ENCODE measurements at places on chromosomes 6 and 20.
A peak's percentile ranks its signal among the peaks of the same experiment; 100 is the strongest.

DNA sequence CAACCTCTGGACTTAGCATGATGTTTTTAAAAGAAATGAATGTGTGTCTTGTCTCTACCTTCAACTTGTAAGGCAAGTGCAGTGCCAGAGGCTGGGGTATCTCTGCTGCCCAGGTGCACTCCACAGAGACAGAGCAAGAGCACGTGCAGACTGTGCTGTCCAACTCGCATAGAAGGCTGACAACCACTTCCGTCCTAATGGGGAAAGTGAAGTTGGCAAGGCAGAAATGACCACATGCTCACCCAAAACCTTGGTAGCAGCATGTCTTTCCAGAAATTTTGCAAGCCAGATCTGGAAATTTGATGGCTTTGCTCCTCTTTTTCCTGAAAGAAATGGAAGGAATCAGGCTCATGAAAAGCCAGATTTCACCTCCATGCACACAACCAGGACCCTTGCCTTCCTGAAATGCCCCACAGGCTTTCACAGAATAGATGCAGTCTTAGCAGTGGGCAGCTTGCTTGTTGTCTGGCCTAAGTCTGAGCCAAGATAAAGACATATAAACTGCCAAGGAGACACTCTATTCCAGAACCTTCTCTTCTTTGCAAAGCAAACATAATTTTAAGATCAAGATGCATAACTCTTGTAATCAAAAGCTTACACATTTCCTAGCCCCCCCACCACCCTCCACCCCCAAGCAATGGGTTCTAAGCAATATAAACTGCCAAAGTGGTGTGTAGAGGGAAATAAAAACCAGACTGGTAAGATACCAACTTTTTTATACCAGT, 26.8 kb downstream of the SLC22A3 start:
- no peak for DNase-seq

DNA sequence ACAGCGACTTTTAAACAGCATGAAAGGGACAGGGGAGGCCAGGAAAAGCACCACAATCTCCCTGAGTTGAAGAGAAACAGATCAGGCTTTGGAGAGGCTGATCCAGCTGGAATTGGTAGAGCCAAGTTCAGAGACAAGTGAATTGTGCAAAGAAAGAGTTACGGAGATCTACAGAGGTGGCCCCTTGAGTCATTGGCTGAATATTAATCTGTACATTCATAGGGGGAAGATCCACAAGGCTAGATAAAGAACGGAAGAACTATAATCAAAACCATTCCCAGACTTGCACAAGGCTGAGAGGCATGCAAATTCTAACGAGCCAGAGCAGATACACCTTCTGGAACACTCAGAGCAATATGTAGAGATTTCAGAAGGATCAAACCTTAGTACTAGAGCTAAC, 14.2 kb upstream of the FOXQ1 start:
- no peak for DNase-seq

GRCh38 chr6:26216886-26217713, 129.9 kb downstream of the HFE start:
- DNase-seq: no peak

DNA sequence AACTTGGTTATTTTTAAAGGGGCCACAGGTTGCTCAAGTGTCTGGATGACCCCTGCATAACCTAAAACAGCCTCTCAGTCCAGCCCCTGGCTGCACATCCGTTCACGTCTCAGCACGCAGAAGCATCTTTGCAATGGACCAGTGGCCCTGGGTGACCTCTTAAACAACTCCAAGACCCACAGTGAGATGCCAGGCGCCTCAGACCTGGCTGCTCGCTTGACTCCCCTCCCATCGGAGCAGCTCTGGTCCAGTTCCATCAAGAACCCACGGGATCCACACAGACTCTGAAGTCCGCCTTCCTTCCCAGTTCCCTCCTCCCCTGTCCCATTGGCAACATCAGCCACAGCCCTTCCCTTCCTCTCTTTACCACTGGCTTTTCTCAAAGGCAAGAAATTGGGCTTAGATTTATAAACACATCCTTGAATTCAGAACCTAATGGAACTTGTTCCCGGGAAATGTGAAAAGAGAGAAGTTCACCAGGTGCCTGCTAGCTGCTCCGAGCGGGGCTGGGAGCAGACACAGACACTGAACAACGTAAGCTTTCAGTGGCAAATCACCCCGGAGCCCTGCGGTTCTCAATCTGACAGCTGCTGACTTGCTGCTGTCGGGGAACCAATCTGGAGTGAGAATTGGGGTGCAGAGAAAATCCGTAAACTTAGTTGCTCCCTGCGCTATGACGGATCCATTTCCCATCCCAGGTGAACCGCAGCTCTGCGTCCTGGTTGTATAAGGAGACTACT, 39.6 kb upstream of the MPC1 start:
- no peak for DNase-seq

- DNase-seq: no peak
Observed at GRCh38 chr6:143236151-143236798, 175.6 kb downstream of the AIG1 start.

DNA sequence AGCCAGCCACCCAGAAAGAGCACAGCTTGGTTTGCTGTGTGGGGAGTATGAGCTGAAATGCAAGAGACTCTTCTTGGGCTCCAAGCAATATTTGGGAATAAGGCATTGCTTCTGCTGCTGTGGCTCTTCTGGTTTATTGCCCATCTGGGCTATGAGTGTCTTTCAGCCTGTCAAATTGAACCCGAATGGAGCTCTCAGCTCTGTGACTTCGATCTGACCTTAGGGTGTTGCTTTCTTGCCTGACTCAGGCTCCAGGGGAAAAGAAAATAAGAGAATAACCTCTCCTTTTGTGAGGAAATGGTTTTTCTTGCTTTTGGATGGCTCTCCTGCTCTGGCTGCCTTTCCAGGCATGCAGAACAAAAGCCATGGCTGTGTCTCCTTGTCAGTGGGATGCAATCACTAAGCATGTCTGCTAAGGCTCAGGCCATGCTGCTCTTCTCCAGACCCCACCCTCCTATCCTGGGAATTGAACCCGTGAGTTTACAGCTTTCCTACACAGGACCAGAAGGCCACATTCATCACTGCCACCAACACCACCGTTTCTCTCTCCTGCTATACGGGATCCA, 169.4 kb upstream of the JAG1 start:
- no peak for DNase-seq

- DNase-seq: no peak
Observed at GRCh38 chr6:166758136-166758704, 131.2 kb upstream of the RPS6KA2 start.

GRCh38 chr20:38139977-38140753, 24.9 kb downstream of the TGM2 start:
- no peak for DNase-seq

- peak; percentile 2 for DNase-seq
Observed at GRCh38 chr20:57657535-57658446, 37.6 kb upstream of the ZBP1 start.

- no peak for DNase-seq
Observed at GRCh38 chr6:116459927-116460326, 1.2 kb upstream of the CALHM6 start.

GRCh38 chr6:100342830-100343229, 121.9 kb downstream of the SIM1 start:
- peak; percentile 95 for DNase-seq

- no peak for DNase-seq
Observed at GRCh38 chr6:144886682-144887081, 601.5 kb downstream of the UTRN start.

- no peak for DNase-seq
Observed at GRCh38 chr6:27503436-27504030, 30.6 kb upstream of the ZNF184 start.

DNA sequence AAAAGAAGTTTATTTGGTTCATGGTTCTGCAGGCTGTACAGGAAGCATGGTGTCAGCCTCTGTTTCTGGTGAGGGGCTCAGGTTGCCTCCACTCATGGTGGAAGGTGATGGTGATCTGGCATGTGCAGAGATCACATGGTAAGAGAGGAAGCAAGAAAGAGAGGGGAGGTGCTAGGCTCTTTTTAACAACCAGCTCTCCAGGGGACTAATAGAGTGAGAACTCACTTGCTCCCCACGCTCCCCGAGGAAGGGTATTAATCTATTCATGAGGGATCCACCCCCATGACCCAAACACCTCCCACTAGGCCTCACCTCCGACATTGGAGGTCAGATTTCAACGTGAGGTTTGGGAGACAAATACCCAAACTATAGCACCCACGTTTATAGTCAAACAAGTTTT, 4.0 kb upstream of the GJB7 start:
- DNase-seq: no peak

- DNase-seq: no peak
Observed at GRCh38 chr6:108671790-108672189, 111.1 kb downstream of the FOXO3 start.

- DNase-seq: peak; percentile 21
Observed at GRCh38 chr6:118724211-118724610, 72.8 kb upstream of the CEP85L start.

DNA sequence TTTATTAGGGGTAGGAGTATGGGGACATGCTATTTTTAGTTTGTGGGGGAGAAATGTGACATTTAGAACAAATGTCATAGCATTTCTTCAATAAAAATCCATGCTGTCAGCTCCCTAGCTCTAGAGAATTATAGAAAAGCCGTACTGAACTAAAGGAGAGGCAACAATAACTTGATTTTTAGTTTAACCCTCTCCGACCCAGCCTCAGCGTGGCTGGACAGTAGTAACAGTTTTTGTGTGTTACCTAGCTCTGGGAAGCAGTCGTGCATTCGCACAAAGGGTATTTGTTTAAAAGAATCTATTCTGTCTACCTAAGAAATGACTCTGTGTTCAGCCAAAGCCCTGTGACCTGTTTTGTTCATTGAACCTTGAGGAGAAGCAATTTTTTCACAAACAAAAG, 442.4 kb upstream of the SOX4 start:
- DNase-seq: no peak

- no peak for DNase-seq
Observed at GRCh38 chr6:18359237-18359885, 27.8 kb upstream of the RNF144B start.

GRCh38 chr20:41889126-41889843, 271.1 kb upstream of the CHD6 start:
- DNase-seq: no peak

GRCh38 chr6:30213957-30214656, 901 bp upstream of the TRIM26 start:
- no peak for DNase-seq

- no peak for DNase-seq
Observed at GRCh38 chr6:133693565-133693964, 195.3 kb upstream of the TCF21 start.

- DNase-seq: no peak
Observed at GRCh38 chr6:158124288-158124687, 43.8 kb downstream of the SERAC1 start.

DNA sequence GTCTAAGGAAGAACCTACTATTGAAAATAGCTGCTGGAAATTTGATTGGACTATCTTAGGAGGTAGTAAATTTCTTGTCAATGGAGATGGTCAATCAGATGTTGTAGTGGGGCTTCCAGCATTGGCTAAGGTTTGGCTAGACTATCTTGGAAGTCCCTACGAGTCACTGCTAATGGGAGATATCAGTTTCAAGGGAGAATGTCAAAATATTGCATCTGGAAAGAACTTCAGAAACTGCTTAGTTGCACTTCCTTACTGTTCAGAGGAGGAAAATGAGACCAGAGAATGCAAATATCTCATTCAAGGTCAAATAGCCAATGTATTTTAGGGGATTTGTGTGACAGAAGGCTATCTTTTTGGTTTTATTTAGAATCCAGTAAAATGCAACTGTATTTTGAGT, 53.5 kb upstream of the CCN2 start:
- DNase-seq: no peak

All from retinal pigment epithelial cell (primary cell).